Eye (tissue), 1 donor: ENCODE measurements at places on chromosomes 3 and 15.

- DNase-seq: no peak
These were observed 458.4 kb upstream of the ADAMTS9 start for GRCh38 chr3:65146179-65146578.

DNA sequence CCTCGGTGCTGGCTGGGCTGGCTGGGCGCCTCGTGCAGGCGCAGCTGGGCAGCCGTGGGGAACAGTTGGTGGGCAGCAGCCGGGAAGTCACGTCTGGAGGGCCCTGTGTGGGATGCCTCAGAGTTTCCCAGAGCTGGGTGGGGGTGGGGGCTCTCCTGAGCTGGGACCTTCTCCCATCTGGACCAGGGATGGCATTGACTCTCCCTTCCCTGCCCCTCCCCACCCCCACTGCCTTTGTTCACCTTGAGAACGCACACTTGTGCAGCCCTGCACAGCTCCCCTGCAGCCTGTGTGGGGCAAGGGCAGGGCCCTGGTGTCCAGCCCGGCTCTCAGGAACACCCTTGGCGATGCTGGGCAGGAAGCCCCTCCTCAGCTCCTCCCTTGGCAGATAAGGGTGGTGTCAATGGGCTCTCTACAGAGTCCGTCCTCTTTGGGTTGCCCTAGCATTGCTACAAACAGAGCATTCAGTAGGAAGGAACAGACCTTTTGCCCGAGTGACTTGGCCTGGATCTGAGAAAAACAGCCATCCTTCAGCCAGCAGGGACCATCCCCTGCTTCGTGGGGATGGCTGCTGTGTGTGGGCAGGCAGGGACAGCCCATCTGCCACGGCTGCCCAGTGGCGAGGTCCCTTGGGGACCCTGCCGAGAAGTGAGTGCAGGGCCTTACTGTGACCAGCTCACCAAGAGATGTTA, 25.5 kb upstream of the KLF13 start:
- peak; percentile 79 for DNase-seq

GRCh38 chr3:16999161-16999560, 114.4 kb downstream of the PLCL2 start:
- no peak for DNase-seq

DNA sequence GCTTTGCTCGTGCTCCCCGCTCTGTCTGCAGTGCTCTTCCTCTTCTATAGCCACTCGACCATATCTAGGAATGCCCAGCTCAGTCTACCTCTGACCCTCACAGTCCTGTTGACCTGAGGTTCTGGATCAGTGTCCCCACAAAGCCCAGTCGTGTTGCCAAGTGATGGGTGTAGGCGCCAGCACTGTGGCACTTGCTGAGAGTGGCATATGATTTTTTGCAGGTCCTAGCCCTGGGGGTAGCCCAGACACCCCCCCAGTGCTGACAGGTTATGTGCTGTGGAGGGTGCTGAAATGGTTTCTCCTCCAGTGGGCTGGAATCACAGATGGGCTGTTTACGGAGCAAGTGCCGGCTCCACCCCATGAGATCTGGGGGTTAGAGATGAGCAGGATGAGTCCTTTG, 32.5 kb downstream of the ACAD9 start:
- no peak for DNase-seq

DNA sequence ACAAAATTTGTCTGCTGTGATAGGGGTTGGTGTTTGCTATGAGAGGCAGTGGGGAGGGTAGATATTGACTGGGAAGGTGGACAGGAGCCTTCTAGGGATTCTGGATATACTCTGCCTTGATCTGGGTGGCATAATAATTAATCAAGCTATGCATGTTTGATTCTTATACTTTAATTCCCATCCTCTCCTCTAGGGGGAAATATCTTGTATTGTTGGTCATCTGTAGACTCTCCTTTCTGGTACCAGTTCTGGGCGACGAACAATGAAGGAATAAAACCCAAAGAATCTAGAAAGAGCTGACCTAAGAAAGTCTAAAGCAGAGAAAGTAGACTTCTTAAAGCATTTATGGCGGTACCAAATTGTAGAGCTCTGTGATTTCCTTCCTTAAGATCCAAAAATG, 198.2 kb upstream of the STRIT1 start:
- no peak for DNase-seq

DNA sequence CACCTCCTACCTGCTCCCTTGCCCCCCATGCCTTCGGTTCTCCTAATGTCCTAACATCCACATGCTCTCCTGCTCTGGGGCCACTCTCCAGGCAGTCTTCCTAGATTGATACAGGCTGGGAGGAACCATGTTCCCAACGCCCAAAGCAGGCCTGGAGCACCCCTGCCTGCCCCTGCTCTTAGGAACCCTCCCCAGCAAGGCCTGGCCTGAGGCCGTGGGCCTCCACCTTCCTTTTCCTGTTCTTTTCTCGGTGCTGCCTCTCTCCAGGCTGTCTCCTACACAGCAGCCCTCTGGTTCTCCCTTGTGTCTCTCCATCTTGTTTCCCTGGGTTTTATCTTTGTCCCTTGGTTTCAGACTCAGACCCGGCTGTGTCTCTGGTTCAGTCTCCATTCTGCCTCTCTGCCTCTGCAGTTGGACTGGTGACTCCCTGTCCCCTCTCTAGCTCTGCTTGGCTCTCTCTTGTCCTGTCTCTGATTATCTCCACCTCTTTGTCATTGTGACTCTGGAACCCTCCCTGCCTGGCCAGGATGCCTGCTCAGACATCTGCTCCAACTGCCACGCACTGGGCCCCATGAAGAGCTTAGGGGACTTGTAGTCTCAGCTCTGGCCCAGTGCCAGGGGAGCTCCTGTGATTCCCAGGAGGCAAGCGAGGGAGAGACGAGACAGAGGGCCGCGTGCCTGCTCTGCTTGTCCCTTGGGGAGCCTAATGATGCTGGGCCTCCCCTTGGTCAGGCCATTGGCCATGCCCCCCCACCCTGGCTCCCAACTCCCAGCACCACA, 26.0 kb upstream of the RPL29 start:
- peak; percentile 69 for DNase-seq

GRCh38 chr3:9179826-9180763, 69.4 kb downstream of the SRGAP3 start:
- DNase-seq: no peak

GRCh38 chr3:106263546-106263945, 394.7 kb upstream of the CBLB start:
- DNase-seq: no peak

DNA sequence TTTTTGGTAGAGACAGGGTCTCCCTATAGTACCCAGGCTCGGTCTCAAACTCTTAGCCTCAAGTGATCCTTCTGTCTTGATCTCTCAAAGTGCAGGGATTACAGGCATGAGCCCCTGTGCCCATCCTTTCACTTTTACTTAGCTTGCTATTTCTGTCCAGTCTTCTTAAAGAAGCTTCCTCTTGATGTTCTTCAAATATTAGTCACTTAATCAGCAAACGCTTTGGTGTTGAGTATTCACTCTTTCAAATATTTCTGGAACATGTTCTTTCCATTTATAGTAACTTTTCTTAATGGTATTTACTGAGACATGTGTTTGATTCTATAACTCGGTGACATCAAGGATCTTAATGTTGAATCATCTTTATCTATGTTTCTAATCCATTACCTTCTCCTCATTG, 122.1 kb downstream of the CNTN6 start:
- no peak for DNase-seq

- DNase-seq: peak; percentile 29
These were observed 68.0 kb upstream of the ONECUT1 start for GRCh38 chr15:52857937-52858781.

DNA sequence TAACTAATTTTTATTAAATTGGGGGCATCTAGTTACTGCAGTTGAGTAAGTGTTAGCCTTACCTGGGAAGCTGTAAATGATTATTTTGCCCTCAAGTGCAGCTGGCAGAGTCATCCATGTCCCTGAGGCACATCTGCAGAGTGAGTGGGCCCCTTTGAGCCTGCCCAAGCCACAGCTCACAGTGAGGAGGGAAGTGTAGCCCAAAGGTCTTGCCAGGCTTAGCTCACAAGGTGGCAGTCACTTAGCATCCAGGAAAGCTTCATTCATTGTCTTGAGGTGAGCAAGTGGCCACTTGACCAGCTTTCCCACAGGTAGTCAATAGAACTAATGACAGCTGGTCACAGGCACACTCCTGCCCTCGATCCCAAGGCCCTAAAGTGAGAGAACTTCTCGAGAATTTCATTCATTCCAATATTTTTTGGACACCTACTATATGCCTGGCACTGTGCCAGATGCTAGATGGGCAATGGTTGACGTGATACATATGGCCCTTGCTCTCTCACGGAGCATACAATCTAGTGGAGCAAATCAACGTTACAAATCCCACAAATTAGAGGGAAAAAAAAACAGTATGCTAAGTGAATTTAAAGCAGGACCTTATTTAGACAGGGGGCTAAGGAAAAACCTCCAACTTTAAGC, 163.3 kb upstream of the IL12A start:
- DNase-seq: no peak

GRCh38 chr3:46881596-46882376, 4.3 kb downstream of the PTH1R start:
- peak; percentile 73 for DNase-seq

GRCh38 chr15:100879464-100880138, at the start of gene ALDH1A3:
Gene ALDH1A3 (plus strand): TSS chr15:100879831. CDS start chr15:100879908, 77 bp downstream.
- DNase-seq: peak; percentile 70

- peak; percentile 62 for DNase-seq
These were observed 65.6 kb downstream of the CCDC33 start for GRCh38 chr15:74301583-74302361.

GRCh38 chr15:43826508-43827341, at the start of gene WDR76:
Gene WDR76 (plus strand): TSS chr15:43827002. CDS start chr15:43827033, 31 bp downstream.
- DNase-seq: peak; percentile 90

DNA sequence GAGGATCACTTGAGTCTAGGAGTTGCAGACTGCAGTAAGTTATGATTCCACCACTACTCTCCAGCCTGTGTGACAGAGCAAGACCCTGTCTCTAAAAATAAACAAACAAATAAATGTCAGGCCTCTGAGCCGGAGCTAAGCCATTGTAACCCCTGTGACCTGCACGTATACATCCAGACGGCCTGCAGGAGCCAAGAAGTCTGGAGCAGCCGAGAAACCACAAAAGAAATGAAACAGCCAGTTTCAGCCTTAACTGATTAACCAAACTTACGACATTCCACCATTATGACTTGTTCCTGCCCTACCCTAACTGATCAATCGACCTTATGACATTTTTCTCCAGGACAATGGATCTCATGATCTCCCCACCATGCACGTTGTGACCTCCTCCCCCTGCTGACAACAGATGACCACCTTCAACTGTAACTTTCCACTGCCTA, 32.5 kb upstream of the ZKSCAN7 start:
- no peak for DNase-seq

GRCh38 chr3:15269091-15269989, 63.0 kb downstream of the SH3BP5 start:
- DNase-seq: no peak

DNA sequence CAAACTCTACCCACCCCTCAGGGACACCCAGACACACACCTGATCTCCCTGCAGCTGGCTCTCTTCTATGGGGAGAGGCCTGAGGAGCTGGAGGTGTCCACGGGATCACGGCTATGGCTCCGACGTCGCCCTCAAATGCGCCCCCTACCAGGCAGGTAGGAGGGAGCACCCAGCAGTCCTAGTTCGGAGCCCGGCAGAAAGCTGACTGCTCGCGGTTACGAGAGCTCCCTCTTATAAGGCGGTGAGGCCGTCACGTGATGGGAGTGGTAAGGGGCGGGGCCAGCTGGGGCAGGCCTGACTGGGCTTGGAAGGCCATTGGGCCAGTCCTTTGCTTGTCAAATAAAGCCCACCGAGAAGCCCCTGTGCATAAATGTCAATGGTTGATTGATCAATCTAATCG, at the start of gene PRR20G:
TSS of gene PRR20G (minus strand) at position 207 of the 400 bp plus-strand sequence. CDS start 681 bp downstream, outside the sequence.
- no peak for DNase-seq

- no peak for DNase-seq
These were observed 1059.8 kb downstream of the SI start for GRCh38 chr3:164018500-164018899.

DNA sequence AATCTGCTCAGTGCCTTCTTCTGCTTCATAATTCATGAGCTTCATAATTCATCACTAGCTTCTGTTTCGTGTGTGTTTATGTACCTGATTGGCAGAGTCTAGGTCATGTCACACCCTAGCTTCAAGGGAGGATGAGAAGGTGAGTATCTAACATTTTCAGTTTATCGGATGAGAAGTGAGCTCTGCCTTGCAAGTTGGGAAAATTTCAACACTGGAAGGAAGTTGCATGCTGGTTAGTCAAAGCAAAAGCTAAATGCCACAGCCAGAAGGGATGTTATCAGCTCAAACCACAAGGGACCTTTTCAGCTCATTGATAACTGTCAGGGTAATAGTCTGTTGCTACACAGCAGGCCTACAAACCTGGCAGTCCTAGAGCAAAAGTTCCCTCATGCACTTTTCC, 7.3 kb upstream of the TNFSF10 start:
- DNase-seq: no peak

GRCh38 chr3:66483006-66483405, 17.8 kb downstream of the LRIG1 start:
- peak; percentile 72 for DNase-seq

DNA sequence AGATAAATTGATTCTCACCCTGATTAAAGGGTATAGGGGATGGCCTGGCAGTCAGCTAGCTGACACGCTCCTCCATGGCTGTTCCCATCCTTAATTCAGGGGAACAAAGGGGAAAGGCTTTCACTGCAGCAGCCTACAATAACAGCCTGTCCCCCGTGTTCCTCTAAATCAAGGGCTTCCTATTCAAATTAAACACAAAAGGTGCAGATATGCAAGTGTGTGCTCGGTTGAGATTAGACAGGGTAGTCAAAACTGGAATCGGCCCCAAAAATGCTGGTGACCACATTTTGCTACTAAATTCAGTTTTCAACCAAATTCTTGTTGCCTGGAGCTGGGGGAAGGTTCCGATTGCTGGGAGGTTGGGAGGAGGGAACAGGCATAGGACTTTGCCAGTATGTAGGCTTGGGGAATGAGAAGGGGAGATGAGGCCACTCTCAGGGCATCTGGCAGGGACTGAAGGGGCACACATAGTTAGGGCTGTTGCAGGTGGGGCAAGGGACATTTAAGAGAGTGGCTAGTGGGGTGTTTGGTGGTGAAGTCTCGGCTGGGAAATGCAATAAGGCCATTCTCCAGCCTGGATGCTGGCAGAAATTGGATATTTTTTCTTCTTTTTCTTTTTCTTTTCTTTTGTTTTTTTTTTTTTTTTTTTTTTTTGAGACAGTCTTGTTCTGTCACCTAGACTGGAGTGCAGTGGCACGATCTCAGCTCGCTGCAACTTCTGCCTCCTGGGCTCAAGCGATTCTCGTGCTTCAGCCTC, 32.9 kb upstream of the CTSH start:
- DNase-seq: no peak

GRCh38 chr3:34292605-34293300, 494.3 kb downstream of the PDCD6IP start:
- no peak for DNase-seq

GRCh38 chr3:29128001-29128400, 152.9 kb upstream of the RBMS3 start:
- no peak for DNase-seq

- DNase-seq: peak; percentile 74
These were observed 730 bp downstream of the SPRED1 start for GRCh38 chr15:38253351-38253781.

- DNase-seq: no peak
These were observed 13.9 kb upstream of the PAQR9 start for GRCh38 chr3:142977399-142977728.

- DNase-seq: peak; percentile 81
These were observed 8.4 kb upstream of the FOXB1 start for GRCh38 chr15:59995568-59996297.

GRCh38 chr3:14634763-14635400, 16.7 kb upstream of the CCDC174 start:
- no peak for DNase-seq
